ENCODE measurements at places on chromosomes 2 and 18. TPM values are rescaled to one million over a fixed set of nuclear protein-coding genes. Genes with fewer than 3 reads are reported as not detected.
A peak's percentile ranks its signal among the peaks of the same experiment; 100 is the strongest.

DNA sequence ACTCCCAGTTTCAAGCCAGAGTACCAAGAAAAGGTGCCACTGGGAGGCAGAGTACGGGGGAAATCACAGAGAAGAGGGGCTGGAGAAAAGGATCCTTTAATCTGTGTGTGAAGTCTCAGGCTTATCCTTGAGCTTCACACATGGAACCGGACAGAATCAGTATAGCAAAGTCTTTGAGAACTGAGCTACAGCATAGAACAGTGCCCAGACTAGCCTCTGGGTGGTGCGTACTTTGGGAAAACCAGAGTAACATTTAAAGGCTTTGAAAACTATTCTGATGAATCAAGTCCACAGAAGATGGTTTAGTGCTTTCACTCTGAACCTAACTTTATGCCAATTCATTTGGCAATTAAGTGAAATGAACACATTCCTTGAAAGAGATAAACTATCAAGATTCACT is 83.1 kb downstream of the BABAM2 start:
- H3K36me3 ChIP-seq = no peaks in the 10 kb centered on the region
- H3K4me1 ChIP-seq = peaks cover 12% of the 10 kb centered on the region
- DNase-seq = no peak

The RBKS gene
- not detected for total RNA-seq

The DDX18 gene
- total RNA-seq = 63.8 TPM

DNA sequence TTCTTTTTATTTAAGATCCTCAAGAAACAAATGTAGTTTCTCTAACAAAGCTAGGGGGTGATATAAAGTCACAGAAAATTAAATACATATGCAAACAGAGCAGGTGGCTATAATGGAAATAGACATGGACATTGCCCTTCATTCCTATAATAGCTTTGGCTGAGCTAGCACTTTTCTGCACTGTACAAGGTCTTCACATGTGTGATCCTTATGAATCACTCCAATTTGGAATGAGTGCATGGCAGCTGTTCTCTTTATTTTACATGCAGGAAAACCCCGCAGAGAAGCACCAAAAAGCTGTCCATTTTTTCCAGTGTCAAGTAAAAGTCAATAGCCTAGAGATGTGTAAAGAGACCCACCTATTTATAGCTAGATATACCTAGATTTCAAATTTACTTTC is 747.4 kb upstream of the SLC8A1 start:
- no peaks in the 10 kb centered on the region for H3K36me3 ChIP-seq
- no peak overlapping the region for H3K4me3 ChIP-seq
- no peaks in the 10 kb centered on the region for H3K27me3 ChIP-seq
- no peak for DNase-seq
- H3K27ac ChIP-seq = no peak overlapping the region

DNA sequence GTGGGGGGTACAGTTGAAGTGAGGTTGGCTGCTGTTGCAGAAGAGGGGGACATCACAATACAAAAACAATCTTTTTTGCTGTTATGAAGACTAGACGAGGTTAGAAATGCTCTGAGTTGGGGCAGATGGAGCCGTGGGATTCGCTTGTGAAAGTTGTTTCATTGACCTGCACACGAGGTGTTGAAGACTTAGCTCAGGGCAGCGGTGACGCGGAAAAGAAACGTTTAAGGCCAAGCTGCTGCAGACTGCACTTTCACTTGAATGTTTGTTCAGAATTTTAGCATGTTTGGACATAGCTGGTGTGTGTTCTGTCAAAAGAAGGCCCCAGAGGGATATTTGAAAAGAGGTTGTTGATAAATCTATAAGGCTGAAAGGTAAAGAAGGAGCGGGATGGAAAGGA is 46.3 kb downstream of the MTCL1 start:
- no peaks in the 10 kb centered on the region for H3K27me3 ChIP-seq
- no peak overlapping the region for H3K4me3 ChIP-seq
- H3K27ac ChIP-seq = peak overlapping the region; percentile 79
- DNase-seq = no peak
- peaks cover 38% of the 10 kb centered on the region for H3K36me3 ChIP-seq

DNA sequence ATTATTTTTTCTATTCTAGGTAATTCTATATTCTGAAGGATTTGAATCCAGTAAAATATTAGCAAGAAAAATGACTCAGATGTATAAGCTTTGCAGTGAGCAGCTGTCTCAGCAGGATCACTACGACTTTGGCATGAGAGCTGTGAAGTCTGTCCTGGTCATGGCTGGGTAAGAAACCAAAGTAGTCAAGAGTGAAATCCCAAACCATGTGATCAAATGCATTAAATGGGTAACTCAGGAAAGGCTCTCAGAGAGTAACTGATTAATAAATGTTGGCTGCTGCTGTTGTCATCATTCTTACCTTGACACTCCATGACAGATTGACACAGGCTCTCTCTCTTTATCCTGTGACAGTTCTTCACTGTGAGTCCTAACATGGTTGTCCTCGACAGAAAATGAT is 124.1 kb downstream of the DNAH6 start:
- H3K36me3 ChIP-seq = peaks cover 3% of the 10 kb centered on the region
- no peak overlapping the region for H3K4me3 ChIP-seq
- H3K4me1 ChIP-seq = no peaks in the 10 kb centered on the region
- no peak for DNase-seq

DNA sequence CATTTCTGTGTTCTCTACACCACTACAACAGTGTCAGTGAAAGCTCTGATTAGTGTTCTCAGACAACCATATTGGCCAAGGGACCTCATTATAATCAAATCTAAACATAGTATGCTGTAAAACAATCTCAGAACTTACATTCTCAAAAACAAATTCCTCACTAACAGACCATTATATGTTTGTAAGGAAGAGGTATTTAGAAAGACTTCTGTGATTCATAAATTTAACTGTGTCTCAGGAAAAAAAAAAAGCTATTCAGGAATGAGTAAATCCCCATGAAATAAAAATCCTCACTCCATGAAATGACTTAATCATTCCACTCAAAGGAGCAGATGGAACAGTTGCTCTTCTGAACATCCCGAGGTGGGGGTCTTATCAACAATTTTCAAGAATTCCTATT is 413.0 kb downstream of the CDH2 start:
- no peak for DNase-seq
- H3K4me1 ChIP-seq = peaks cover 12% of the 10 kb centered on the region
- H3K27ac ChIP-seq = peak overlapping the region; percentile 19
- no peaks in the 10 kb centered on the region for H3K27me3 ChIP-seq
- H3K36me3 ChIP-seq = no peaks in the 10 kb centered on the region

The VIT gene
- 0.31 TPM for total RNA-seq

DNA sequence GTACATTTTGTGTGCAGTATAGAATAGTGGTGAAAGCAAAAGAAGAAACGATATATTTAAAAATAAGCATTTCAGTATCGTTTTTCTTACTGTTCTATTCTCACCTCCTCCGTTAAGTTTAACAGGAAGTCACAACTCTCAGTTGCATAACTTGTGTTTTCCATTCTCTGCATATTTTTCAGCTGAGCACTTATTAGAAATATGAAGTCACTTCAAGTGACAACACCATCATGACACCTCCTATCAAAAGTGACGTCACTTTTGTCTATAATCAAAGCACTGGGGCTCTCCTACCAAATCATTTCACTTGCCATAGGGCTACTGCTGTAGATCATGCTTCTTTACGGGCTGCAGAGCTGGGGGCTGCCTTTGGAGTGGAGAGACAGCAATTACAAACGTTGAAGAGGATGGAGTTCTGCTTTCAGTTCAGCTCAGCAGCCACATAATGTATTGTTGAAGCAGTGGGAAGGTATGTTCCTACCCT is 36.3 kb downstream of the STAT4 start:
- no peaks in the 10 kb centered on the region for H3K36me3 ChIP-seq
- H3K4me1 ChIP-seq = no peaks in the 10 kb centered on the region
- no peak overlapping the region for H3K27ac ChIP-seq
- no peak overlapping the region for H3K4me3 ChIP-seq

The ZAP70 gene
- total RNA-seq = not detected

DNA sequence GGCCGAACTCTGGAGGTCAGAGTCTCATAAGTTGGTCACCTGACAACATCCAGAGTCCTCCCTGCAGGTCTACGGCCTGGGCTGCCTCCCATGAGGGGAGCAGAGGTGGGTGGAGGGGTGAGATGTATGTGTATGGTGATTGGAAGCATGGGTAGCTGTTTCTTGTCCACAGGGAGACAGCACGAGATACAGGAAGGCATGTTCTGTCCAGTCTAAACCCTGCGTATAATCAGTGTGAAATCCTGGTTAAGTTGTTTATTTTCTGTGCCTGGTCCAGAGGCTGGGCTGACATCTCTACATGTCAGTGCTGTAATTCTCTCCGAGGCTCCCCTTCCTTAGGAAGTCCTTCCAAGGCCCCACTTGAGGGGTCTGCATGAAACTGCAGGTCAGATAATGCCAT is 8.9 kb downstream of the TOGARAM2 start:
- H3K4me3 ChIP-seq = no peak overlapping the region
- no peaks in the 10 kb centered on the region for H3K4me1 ChIP-seq
- H3K27me3 ChIP-seq = no peaks in the 10 kb centered on the region
- no peak for DNase-seq
- H3K27ac ChIP-seq = no peak overlapping the region
- no peaks in the 10 kb centered on the region for H3K36me3 ChIP-seq

GRCh38 chr2:190481339-190481738 is 53.2 kb downstream of the NEMP2 start:
- DNase-seq = no peak
- no peaks in the 10 kb centered on the region for H3K27me3 ChIP-seq

The TEKT4 gene
- total RNA-seq = not detected

The CYS1 gene
- 21.3 TPM for total RNA-seq

DNA sequence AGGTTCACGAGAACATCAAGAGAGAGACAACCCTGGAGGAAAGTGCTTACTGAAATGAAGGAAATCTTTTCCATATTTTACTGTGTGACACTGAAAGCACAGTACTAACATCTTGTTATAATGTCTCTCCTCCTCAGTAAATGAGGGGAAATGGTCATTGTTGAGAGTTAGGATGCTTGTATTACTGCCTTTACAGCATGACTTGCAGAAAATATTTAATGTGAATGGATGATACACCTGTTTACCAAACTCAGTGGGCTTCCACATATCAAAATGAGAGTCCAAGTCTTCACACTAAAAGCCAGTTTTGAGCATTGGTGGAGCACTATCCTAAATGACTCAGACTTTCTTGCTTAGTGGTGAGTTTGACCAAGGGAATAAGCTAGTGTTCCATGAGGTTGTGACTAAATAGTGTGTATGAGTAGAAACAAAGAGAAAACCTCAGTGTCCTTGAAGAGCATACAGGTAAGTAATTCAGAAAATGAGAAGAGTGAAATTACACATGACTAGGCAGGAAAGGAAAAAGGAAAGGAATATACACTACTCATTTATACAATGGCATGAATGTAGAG is 930.7 kb upstream of the CELF4 start:
- no peaks in the 10 kb centered on the region for H3K4me1 ChIP-seq
- no peak for DNase-seq
- H3K4me3 ChIP-seq = no peak overlapping the region
- no peak overlapping the region for H3K27ac ChIP-seq
- H3K36me3 ChIP-seq = no peaks in the 10 kb centered on the region

The GALR1 gene
- total RNA-seq = not detected

DNA sequence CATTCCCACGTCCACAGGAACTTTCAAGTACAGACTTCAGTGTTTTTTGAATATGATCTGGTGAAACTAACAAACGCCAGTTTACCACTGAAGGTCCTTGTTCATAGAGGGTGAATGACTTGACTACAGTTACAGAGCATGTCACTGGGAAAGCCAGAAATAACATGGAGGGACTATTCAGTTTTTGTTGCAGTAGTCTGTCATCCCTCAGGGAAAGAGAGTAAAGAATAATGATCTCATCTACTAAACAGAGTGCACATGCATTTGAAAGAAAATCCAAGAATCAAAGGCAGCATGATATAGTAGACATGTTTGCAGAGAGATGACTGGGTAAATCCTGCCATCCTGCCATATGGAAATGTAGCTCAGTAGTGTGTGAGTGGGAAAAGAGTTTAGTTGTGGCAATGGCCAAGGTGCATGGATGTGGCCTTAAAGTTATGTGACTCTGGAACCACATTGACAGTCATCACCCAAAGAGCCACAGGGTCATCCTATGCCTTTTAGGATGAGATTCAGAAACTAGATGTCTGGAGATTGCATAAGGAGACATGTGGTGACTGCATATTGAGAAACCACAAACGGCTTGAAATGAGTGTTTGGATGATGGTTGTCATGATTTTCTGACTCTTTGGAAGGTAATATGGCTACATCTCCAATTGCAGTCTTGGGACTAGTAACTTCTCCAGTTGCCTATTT is 125.3 kb upstream of the ZEB2 start:
- H3K4me3 ChIP-seq = no peak overlapping the region
- no peak for DNase-seq
- H3K36me3 ChIP-seq = no peaks in the 10 kb centered on the region
- H3K4me1 ChIP-seq = no peaks in the 10 kb centered on the region

DNA sequence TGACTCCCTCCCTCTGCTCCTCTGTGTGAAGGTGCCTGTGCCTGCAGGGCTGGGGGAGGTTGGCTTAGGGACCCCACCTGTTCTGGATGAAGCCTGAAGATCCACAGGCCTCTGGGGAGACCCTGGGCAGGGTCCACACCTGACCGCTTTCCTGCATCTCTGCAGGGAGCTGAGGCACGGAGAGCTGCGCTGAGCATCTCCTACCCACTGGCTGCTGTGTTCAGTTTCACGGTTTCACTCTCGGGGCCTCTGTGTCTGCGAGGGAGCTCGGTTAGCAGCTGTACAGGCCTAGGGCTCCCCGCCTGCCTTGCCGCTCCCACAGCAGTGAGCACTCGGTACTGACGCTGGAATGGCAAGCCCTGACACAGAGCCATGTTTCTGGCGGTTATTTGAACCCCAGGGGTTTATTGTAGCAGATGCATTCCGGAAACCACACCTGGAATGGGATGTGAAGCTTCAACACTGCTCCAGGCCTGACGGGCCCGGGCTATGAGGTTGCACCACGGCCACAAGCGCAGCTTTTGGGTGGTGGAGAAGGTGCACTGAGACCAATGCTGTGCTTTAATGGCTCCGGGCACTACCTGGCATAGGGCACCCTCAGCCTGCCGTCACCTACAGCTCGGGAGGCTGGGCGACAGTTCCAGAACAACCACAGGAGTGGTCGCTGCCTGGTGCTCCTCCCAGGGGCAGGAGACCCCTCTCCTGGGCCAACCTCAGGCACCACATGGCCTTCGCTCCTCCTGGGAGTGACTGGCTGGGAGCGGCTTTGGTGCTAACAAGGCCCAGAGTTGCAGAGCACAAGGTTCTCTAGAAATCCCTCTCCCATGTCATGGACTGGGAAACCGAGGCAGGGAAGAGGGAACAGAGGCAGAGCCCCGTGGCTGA is 257.9 kb downstream of the NDUFA10 start:
- no peaks in the 10 kb centered on the region for H3K4me1 ChIP-seq
- no peak overlapping the region for H3K4me3 ChIP-seq
- DNase-seq = no peak
- H3K27ac ChIP-seq = no peak overlapping the region
- 0 out of 2 replicates have a peak, but pooled peaks cover 3% of the 10 kb centered on the region for H3K27me3 ChIP-seq
- H3K36me3 ChIP-seq = no peaks in the 10 kb centered on the region

The AAK1 gene
- 84.9 TPM for total RNA-seq

The EVA1A gene
- total RNA-seq = 152 TPM

DNA sequence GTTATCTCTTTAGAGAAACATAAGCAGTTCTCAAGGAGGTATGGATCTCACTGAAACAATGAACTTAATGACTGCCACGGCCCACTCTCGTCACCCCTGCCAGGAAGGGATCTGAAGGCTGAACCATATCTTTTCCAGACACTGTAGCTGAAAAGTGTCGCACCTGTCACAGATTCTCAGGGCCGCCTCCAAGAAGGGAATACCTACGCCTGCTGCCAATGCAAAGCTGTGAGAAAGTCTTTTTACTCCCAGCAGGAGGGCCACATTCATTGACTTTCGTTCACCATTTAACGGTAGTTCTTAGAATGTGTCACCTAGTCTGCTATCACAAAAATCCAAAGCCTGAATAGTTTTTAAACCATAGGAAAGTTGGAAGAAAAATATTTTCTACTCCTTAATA is 66.7 kb upstream of the SH3BP4 start:
- H3K27ac ChIP-seq = no peak overlapping the region
- no peaks in the 10 kb centered on the region for H3K36me3 ChIP-seq
- peaks cover 17% of the 10 kb centered on the region for H3K4me1 ChIP-seq
- no peak for DNase-seq
- H3K4me3 ChIP-seq = no peak overlapping the region
- H3K27me3 ChIP-seq = no peaks in the 10 kb centered on the region

Data from SJSA1 (cell line).